C1 segment of cervical spinal cord (tissue), 14 donors: ENCODE measurements at places on chromosomes 2 and 18.

- no peak for DNase-seq
These were observed 38.5 kb upstream of the KLF11 start for GRCh38 chr2:10004836-10005235.

GRCh38 chr2:154911729-154912128 lies 213.2 kb downstream of the KCNJ3 start:
- no peak for DNase-seq

DNA sequence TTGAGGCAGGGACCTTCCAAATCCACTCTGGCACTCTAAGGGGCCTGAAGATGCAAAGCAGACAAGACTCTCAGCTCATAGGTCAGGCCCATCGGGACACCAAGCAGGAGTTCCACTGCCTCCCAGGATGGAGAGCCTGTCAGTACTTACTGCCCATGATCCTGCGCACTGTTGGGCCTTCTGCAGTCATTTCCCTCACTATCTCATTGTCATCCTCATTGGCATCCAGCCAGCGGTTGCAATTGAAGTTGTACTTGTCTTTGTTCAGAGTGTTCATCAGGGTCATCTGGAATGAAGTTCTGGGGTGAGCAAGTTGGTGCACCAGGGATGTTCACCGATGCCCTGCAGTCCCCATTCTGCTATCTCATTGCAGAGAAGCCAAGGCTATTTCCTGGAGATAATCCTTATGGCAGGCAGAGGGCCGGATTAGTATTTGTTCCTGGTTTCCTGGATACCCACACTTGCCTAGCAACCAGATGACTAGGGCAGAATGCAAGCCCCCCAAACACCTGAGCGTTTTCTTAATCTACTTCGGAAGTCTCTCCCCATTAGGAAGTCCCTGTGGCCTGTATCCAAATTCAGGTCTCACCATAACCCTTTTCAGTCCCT lies 65.1 kb downstream of the LOXHD1 start:
- DNase-seq = no peak

- DNase-seq = no peak
These were observed 707.1 kb upstream of the ACVR2A start for GRCh38 chr2:147137711-147138110.

DNA sequence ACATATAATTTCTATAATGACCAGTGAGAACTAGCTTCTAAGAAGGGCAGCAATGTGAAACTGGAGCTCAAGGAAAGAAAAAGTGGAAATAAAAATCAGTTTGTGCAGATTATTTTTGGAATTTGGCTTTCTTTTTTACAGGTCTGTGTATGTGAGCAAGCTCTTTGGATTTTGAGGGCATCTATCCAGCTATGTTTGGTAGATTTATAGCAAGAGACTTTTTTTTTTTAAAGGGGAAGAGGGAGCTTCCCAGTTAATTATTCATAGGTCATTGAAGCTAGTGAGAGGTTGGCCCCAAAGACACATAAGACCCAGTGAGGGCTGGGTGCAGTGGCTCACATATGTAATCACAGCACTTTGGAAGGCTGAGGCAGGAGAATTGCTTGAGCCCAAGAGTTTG lies 24.0 kb upstream of the COLEC12 start:
- DNase-seq = no peak

DNA sequence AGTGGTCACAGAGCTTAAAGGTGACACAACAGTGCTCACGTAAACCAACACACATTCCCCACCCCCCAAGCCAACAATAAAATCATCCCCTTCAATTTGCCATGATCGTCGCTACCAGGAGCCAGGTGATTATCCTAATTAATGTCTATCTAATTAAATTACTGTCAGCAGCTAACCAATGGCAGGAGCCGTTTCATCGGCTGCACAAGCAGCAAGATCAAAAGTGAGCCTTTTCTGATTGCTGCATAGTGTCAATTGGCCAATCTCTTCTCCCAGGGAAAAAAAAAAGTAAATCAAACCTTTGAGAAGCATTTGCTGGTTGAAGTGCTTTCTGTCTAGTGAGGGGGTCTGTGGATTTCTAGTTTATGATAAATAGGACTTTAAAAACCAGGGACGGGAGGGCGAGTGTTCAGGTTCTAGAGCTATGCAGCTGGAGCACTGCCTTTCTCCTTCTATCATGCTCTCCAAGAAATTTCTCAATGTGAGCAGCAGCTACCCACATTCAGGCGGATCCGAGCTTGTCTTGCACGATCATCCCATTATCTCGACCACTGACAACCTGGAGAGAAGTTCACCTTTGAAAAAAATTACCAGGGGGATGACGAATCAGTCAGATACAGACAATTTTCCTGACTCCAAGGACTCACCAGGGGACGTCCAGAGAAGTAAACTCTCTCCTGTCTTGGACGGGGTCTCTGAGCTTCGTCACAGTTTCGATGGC lies at the start of gene TBR1:
Gene TBR1, plus strand, starts transcription at position 311 of the 721 bp plus-strand sequence. Its CDS starts 114 bp downstream, at position 425.
- no peak for DNase-seq

DNA sequence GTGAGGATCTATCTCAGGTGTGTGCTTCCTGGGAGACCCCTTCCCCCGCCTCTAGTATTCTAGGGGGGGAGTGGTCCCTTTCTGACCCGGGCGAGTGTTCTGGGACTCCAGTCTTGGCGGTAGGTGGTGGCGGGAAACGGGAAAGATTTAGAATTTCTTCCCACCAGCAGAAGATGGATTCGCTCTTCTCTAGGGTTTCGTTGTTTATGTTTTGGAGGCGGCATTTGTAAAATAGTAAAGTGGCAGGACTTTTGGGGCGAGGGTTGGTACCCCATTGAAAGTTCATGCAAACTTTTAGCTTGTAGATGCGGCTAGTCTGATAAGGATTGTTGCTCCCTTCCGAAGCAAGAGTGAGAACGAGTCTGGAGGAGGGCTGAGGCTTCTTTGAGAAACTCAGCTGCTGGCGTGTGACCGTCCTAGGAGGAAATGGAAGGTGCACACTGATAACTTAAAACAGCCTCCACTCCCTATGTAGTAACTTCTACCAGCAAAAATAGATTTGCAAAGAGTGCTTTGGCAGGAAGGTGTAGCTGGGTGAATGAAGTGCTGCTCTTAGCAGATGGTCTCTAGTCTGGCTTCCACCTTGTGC lies 412 bp downstream of the GPD2 start:
- peak; percentile 57 for DNase-seq

- no peak for DNase-seq
These were observed 244.9 kb upstream of the ZSWIM2 start for GRCh38 chr2:187093771-187094412.

- no peak for DNase-seq
These were observed 63.8 kb upstream of the DARS1 start for GRCh38 chr2:136049011-136049742.

DNA sequence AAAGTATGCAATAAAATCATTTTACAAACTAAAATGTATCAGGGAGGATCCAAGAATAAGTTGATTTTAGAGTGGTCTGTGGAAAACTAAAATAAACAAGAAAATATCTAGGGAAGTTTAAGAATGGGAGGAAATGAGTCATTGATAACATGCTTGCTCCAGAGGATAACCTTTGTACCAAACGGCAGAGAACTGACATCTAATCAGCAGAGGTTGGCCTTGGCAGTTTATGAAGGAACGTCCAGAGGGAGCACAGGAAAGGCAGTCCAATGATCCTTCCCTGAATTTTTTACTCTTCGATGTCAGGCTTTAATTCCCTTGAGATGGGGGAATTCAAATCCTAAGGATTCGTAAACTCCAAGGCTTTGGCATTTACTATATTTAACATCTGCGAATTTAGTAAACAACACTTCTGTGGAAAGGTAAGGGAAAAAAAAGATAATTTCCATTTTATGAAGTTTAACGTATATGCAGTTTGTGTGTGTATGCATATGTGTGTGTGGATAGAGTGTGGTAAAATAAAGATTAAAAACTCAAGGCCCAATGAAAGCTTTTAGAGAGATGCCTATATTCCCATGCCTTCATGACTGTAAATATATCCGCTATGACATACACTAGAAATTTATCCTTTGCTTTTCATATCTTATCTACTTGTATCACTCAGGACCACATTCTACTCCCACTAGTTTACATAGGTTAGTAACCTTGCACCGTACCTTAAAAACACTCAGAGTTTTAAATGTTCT lies 8.7 kb upstream of the INPP1 start:
- DNase-seq = no peak

- DNase-seq = no peak
These were observed 1191.4 kb upstream of the SLC39A10 start for GRCh38 chr2:194465641-194466040.

DNA sequence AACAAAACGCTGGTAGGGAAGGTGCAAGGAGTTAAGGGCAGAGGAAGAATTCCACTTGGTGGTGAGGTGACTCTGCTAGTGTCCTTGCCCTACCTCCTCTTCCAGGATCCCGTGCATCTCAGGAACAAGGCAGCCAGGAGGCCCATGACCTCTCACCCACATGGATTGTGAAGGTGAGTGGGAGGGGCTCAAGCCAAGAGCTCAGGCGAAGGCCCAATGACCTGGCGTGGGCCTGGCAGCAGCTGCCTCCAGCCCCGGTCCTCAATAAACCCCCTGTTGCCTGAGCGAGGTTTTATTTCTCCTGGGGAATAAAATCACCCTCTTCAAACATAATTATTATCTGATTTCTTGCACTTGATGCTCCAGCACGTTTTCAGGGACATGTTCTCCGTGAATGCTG lies 28.2 kb downstream of the LAMA1 start:
- no peak for DNase-seq

DNA sequence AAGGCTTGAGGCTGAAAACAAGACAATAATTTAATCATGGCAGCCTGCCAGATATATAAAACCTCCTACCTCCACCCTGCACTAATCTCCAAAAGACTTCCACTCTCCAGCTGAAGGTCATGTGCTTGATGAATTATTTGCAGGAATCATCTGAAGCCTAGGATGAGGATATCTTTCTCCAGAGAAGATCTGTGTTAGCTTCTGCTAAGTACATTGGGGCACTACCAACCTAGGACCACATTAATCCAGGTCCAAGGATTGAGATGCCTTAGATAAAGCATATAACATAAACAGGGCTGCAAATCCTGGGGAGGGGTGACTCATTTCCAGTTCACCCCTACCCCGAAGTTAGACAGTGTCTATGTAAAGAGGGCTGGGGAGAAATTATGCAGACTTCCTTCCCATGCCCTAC lies 80.5 kb upstream of the FRZB start:
- DNase-seq = no peak

GRCh38 chr2:71710367-71711132 lies 257.2 kb downstream of the DYSF start:
- DNase-seq = no peak

DNA sequence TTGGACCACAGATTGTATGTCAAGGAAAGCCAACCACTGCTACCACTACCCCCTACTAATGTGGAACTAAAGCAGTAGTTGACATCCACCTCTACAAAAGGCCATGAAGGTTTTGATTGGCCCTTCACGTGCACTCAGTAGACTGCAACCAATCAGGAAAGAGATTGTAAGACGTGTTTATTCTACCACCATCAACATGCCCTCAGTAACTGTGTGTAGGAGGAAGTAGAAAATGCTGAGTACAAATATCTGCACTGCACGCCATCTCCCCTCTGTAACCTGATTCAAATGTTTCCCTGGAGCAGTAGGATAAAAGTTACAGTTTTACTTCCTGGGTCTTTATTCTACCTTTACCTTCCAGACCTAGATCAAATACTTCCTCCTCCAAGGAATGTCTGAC lies 2.9 kb upstream of the CASP10 start:
- DNase-seq = no peak

DNA sequence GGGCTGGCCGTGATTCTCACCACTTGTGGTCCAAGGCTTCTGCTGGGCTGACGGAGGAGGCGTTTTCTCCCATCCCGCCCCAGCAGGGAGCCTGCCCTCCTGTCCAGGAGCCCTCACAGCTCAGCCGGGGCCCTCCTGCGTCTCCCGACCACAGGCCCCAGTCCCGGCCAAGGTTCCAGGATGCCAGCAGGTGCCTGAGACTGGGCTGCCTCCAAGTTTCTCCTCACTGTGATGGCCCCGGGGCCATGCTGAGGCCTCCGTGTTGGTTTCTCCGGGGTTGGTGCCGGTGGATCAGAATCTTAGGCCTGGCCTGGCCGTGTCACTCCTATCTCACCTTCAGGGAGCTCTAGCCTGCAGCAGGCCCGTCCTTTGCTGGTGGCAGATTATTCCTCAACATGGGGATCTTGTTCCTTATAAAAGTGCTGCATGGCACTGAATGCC lies 5.9 kb downstream of the KCNG2 start:
- no peak for DNase-seq

- DNase-seq = no peak
These were observed 28.7 kb upstream of the MARCO start for GRCh38 chr2:118913131-118913802.

- DNase-seq = no peak
These were observed 264.1 kb downstream of the EXOC6B start for GRCh38 chr2:72561621-72562318.

DNA sequence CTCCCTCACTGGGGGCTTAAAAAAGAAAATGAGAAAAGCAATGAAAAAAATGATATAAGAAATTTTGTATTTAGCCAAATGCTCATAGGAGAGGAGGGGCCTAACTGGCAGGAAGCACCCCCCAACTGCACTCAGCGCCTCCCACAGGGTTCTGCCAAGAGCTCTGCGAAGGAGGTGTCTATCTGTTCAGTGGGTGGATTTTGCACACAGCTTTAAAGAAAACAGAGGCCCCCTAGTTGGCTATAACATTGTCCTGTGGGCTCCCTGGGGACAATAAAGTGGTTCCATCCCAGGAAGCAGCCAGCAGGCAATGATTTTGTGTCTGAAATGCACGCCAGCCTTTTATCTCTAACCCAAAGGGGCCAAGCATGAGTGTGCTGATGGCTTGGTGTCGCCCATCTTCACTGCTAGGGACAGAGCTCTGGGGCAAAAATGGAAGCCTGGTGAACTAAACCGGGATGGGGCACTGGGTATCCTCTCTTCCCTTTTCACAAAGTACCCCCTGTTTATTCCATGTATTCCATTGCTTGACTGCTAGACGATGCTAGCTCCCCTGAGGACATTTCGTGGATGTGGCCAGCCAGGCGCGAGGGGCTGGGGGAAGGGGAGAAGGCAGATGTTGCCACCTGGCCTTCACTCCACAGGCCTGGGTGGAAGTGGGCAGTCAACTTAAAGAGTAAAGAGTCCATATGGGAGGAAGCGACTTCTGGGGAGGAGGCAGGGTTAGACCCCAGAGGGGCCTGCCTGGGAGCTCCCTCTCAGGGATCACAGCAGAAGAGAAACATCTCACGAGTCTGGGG lies 205.7 kb downstream of the CYP26B1 start:
- DNase-seq = no peak

GRCh38 chr2:3666613-3666975 lies 8.6 kb downstream of the ALLC start:
- DNase-seq = no peak

GRCh38 chr2:178880257-178880656 lies 73.0 kb upstream of the TTN start:
- DNase-seq = no peak

GRCh38 chr2:220664272-220665107 lies 907.6 kb downstream of the EPHA4 start:
- DNase-seq = no peak
